ENCODE measurements at places on chromosomes 12 and 14. TPM values are rescaled to one million over a fixed set of nuclear protein-coding genes. Genes with fewer than 3 reads are reported as not detected.

DNA sequence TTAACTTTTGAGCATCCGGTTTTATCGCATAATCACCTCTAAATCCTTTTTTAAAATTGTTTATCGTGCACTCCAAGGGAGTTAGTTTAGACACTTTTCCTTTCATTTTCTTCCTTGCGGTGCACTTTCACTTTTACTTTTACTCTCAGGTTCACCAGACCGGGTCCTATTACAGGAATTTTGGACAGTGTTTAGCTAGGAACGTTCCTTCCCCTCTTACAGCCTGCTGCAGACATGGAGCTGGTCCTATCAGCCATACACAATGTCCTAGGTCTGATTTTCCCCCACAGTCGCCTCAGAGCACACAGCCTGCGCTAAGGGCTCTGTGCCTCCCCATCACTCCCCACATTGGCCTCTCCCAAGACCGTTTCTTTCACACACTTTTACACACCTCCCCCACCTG, 103.9 kb downstream of the ALG10 start:
- H3K4me1 ChIP-seq: no peaks in the 10 kb centered on the region
- H3K27ac ChIP-seq: no peak overlapping the region
- no peaks in the 10 kb centered on the region for H3K27me3 ChIP-seq
- DNase-seq: no peak
- no peak overlapping the region for H3K4me3 ChIP-seq
- H3K36me3 ChIP-seq: no peaks in the 10 kb centered on the region

The PLEKHH1 gene
- 0.35 TPM for total RNA-seq

- no peaks in the 10 kb centered on the region for H3K27me3 ChIP-seq
- H3K36me3 ChIP-seq: no peaks in the 10 kb centered on the region
- H3K4me1 ChIP-seq: no peaks in the 10 kb centered on the region
- DNase-seq: no peak
Observed at GRCh38 chr12:22881878-22882385, 257.0 kb downstream of the ETNK1 start.

The HOXC10 gene
- total RNA-seq: 0.44 TPM

The DHH gene
- total RNA-seq: 3.9 TPM

The CKB gene
- total RNA-seq: 2.4 TPM

DNA sequence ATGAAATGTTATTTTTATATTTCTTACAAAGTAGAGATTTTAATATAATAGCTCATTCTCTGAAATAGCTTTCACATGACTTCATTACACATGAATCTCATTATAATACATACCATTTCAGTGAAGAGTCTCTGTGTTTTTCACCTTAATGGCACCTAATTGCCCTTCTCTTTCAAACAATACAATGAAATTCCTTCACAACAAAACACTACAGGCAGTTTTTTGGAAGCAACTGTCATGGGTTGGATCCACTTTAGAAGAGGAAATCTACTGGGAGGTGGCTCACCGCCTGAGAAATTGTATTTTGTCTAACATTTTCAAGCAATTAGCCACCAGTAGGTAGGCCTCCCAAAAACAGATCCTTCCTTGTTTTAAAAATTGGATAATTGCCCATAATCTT, 40.3 kb upstream of the RGS6 start:
- H3K27ac ChIP-seq: no peak overlapping the region
- no peaks in the 10 kb centered on the region for H3K36me3 ChIP-seq
- no peaks in the 10 kb centered on the region for H3K4me1 ChIP-seq
- DNase-seq: no peak
- no peaks in the 10 kb centered on the region for H3K27me3 ChIP-seq

DNA sequence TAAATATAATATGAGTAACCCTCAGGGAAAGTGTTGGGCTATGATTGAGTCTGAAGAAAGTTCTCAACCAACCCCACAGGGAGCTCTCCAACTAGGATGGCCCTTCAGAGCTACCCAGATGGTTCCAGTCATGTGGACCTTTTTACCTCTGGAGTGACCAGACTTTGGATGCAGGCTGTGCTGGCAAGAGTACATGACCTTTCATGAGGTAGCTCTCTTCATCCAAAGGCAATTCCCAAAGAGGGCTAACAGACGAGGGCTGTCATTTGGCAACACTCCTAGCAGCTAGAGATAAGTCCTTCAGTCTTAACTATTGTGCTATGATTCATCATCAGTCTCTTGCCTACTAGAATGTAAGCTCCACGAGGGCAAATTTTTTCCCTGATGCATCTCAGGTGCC, 75.4 kb downstream of the DUSP6 start:
- H3K36me3 ChIP-seq: no peaks in the 10 kb centered on the region
- H3K4me1 ChIP-seq: peaks cover 16% of the 10 kb centered on the region
- DNase-seq: no peak
- no peaks in the 10 kb centered on the region for H3K27me3 ChIP-seq

The CLBA1 gene
- 5.3 TPM for total RNA-seq

DNA sequence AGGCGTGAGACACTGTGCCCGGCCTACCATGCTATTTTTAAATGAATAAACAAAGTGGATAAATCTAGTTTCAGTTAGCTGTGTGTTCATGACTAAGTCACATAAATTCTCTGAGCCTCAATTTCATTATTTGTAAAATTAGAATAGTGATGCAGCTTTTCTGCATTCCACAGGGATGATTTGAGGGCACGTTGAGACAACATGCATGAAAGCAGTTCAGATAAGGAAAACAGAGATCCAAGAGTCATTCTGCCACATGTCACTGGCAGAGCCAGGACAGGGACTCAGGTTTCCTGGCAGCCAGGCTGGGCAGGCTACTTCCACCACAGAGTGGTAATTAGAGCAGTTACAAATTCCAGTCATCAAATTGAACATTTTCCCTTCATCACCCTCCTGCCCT, 2.9 kb upstream of the PPP4R4 start:
- H3K4me1 ChIP-seq: peaks cover 3% of the 10 kb centered on the region
- peaks cover 32% of the 10 kb centered on the region for H3K27me3 ChIP-seq
- no peak overlapping the region for H3K4me3 ChIP-seq
- DNase-seq: no peak
- no peaks in the 10 kb centered on the region for H3K36me3 ChIP-seq

GRCh38 chr12:88836156-88836555, 255.9 kb upstream of the KITLG start:
- no peak overlapping the region for H3K27ac ChIP-seq
- H3K27me3 ChIP-seq: no peaks in the 10 kb centered on the region
- no peaks in the 10 kb centered on the region for H3K4me1 ChIP-seq
- DNase-seq: no peak
- H3K36me3 ChIP-seq: no peaks in the 10 kb centered on the region
